ENCODE measurements at places on chromosomes 6 and 20.

DNA sequence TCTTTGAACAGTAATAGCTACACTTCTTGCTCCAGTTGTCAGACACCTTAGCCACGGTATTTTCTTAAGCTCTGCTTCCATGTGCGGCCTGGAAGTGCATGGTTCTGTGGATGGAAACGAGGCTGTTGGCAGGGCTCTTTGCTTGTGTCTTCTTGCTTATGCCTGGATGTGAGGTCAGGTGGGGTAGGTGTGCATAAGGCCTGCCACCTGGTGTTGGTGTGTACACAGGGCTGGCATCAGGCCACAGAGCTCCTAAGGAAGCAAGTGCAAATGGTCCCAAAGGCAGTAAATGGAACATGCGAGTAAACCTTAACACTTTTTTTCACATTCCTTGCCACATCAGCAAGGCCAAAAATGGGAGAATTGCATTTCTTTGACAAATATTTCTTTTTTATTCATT lies 158.1 kb upstream of the GMDS start:
- no peak for DNase-seq

DNA sequence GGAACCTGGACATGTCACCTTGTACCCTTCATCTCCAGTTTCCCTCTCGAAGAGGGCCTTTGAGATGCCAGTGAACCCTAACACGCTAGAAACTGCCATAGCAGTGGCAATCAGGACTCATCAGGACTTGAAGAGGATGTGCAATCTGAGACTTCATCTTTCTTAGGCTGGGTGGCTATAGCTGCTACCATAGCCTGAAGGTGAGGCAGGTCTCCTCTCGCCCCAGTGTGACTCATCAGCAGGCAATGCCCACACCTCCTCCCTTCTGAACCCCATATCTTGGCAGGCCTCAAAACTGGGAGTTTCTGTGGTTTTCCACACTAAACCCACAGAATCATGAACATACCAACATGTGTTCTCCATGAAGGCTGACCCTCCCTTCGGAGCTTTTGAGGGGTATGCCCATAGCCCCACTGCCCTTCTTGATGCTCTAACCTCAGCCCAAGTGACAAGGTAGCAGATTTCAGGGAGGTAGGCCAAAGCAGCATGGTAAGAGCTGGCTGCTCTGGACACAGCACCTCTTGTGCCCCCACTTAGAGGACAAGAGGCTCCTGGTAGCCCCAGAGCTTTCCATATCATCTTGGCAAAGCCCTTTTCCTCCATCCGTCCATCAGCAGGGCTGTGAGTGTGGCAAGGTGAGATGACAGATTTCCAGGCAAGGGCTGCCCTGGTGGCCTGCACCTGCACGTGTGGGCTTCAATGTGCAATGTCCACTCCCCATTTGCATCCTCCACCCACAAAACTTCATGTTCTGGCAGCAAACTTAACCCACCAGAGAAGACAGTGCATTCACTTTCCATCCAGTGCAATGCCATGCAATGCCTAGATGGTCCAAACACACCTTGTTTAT lies 2.6 kb downstream of the BLCAP start:
- DNase-seq = no peak

- DNase-seq = no peak
These were observed 68.2 kb downstream of the NOX3 start for GRCh38 chr6:155387481-155387880.

DNA sequence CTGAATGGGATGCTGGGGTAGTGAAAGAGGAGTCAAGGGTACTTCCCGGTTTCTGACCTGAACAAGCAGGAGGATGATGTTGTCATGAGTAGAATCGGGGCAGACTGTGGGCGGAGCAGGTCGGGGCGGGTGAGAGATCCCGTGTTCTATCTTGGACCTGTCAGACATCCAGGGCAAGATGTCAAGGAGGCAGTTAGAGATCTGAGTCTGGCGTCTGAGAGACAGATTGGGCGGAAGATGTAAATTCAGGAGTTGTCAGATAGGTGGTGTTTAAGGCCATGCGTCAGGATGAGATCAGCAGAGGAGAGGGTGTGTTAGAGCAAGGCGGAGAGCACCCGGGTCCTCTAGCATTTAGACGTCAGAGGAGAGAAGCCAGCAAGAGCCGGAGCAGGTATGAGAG lies 115.5 kb downstream of the DLGAP4 start:
- no peak for DNase-seq

DNA sequence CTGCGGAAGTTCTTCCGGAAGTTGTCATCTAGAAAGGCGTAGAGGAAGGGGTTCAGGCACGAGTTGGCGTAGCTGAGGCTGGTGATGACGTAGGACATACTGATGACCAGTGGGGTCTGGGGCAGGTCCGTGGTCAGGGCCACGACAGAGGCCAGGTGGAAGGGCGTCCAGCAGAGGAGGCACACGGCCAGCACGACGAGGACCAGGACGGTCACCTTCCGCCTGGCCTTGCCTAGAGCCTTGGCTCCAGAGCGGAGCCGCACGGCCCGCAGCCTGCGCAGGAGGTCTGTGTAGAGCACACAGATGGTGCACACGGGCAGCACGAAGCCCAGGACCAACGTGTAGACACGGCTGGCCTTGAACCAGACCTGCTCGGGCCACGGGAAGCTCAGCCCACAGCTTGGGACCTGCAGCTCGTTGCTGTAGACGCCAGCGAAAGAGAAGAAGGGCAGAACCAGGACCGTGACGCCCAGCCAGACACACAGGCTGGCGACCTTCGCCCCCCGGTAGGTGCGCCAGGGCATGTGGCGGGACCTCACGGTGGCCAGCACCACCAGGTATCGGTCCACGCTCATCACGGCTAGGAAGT lies 1.4 kb downstream of the NPBWR2 start:
- no peak for DNase-seq

DNA sequence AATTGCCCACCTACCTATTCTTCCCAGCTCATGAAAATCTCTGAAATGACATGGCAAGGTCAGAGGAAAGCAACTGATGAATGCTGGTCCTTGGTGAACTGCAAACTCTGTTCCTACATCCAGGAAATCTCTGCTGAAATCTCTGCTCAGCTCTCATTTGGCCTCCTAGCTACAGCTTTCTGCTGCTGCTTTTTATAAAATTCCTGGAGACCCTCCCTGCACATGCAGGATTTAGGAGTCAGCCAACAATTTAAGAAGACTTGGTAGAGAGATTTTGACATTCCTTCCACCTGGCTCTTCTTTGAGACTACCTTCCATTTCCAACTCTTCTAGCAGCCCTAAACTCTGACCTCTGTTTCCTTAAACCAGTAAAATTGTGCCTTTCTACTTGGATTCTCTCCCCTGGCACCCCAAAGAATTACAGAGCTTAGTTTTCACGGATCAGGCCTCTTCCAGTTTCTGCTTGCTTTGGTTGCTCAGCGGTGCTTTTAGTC lies 55.5 kb downstream of the PDE7B start:
- DNase-seq = no peak

DNA sequence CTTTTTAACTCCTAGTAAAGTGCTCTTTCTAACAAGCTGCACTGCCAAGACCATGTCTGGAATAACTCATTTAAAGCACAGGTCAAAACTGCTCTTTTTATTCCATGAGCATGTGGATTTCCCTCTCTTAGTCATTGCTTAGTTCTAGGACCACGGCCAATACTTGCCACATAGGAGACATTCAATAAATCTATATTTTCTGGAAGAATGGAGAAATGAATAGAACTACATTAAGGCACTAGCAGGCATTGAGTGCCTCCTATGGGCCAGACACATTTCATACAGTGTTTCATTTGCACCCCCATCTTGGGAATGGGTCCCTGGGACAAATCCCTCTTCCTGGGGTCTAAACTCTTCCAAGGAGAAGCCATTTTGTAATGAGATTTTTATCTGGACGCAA lies 552.8 kb upstream of the CITED2 start:
- DNase-seq = no peak

DNA sequence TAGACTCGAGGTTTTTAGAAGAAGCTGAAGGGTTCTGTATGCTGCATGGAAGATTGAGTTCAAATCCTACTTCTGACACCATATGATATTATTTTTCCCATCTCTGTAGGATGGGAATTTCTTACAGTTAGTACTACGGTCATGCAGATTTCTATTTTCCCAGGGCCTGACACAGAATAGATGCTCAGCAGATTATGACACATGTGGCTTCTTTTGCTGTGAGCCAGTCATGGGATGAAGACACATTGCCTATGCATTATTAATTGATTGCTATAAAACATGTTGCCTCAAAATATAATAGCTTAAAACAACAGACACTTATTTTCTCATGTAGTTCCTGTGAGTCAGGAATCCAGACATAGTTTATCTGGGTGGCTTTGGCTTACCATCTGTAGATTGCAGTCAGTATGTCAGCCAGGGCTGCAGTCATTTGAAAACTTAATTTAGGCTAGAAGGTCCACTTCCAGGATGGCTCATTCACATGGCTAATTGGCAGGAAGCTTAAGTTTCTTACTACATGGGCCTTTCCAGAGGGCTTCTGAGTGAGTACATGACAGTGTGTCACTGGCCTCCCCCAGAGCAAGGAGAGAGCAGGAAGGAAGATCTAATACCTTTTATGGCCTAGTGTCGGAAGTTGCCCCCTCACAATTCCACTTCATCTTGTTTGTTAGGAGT lies 29.5 kb downstream of the TOP1 start:
- DNase-seq = no peak

GRCh38 chr6:116497113-116497676 lies 14.2 kb upstream of the CALHM5 start:
- no peak for DNase-seq

DNA sequence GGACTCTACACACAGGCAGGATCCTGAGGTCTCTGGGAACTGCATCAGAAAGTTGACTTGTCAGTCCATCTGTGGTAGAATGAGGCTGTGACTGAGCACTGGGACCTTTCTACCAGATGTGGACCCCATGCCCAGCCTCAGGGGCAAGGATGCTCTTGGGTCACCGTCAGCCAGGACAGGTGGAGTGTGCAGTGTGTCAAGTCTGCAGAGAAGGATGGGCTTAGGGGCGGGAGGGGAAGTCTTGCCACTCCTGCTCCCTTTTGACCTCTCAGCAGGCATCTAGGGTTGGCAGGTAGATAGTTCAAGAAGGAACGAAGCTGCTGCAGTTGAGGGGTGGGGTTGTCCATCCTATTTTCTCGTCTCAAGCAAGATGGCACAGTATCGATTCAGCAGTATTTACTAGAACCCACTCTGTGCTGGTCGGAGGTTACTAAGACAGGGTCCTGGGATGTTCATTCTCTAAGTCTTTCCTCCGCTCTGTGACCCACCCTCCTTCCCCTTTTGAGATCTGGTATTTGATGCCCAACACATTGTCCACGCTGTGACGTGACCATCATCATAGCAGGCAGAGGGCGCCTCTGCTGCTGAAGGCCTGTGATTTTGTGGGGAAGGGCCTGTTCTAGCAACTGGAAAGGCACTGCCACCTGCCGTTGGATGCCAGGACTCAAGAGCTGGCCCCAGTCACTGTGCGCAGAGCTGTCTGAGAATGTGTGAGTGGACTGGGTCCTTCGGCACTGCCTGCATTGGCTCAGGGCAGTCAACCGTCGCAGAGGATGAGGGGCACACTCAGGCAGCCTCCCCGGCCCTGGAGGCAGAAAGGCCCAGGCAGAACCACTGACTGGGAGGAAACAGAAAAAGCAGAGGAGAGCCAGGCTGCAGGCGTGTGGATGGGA lies 23.2 kb downstream of the RBCK1 start:
- DNase-seq = no peak

- DNase-seq = no peak
These were observed 41.0 kb downstream of the ERMARD start for GRCh38 chr6:169792306-169793015.

- DNase-seq = no peak
These were observed 21.7 kb downstream of the EDN3 start for GRCh38 chr20:59322081-59322480.

DNA sequence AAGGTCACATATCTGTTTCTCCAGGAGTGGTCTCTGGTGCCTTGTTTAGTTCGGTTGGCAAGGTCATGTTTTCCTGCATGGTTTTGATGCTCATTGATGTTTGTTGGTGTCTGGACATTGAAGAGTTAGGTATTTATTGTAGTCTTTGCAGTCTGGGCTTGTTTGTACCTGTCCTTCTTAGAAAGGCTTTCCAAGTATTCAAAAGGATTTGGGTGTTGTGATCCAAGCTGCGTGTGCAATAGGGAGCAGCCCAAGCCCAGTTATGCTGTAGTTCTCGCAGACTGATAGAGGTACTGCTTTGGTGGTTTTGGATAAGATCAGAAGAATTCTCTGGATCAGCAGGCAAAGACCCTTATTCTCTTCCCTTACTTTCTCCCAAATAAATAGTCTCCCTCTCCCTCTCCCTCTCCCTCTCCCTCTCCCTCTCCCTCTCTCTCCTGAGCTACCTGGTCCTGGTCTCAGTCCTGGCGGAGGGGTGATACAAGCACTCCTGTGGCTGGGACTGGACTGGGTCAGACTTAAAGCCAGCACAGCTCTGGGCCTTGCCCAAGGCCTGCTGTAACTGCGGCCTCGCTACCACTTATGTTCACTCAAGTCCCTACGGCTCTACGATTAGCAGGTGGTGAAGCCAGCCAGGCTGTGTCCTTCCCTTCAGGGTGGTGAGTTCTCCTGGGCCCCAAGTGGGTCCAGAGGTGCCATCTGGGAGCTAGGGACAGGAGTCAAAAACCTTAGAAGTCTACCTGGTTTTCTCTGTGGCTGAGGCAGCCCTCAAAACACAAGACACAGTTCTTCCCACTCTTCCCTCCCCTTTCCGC lies 27.3 kb upstream of the GRM4 start:
- no peak for DNase-seq

GRCh38 chr6:81384921-81385320 lies 367.6 kb downstream of the TENT5A start:
- DNase-seq = no peak

- no peak for DNase-seq
These were observed 521.6 kb upstream of the ZNF337 start for GRCh38 chr20:26218301-26218700.

GRCh38 chr6:14734416-14735340 lies 511.2 kb upstream of the JARID2 start:
- DNase-seq = no peak

GRCh38 chr6:2716936-2717700 lies 33.6 kb downstream of the MYLK4 start:
- DNase-seq = no peak

DNA sequence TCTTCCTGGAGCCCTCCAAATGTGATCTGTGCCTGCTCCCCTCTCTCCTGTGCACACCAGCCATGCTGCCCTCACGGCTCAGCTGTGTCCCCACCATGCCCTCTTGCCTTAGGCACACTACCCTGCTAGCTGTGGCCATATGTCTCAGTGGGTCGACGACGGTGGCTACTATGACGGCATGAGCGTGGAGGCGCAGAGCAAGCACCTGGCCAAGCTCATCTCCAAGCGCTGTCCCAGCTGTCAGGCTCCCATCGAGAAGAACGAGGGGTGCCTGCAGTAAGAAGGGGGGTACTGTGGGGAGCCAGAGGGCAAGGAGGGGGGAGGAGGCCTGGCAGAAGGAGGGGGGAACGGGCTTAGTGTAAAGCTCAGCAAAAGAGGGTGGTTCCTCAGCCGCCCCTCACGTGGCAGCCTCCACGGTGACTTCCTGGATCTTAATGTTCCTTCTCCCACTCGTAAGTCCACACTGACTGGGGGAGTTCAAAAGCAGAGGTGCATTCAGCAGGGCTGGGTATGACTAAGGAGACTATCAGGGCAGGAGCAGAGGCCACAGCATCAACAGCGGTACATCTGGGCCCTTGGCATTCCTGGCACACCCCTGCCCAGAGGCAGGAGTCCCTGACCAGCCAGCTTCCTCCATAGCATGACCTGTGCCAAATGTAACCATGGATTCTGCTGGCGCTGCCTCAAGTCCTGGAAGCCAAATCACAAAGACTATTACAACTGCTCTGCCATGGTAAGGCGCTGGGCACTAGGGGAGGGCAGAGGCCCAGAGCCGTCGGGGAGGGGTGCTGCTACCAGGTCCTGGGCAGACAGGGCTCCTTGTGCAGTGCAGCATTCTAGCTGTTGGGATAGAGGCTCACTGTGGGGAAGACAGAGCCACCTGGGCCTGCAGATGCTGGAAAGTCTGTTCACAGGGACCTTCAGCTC lies 8.0 kb downstream of the DNPH1 start:
- DNase-seq = no peak

All from stimulated activated CD4-positive, alpha-beta T cell treated with anti-CD3 and anti-CD28 coated beads, TNF-alpha, amount 100 ng/mL, for 48 hours (primary cell).